ENCODE measurements at places on chromosomes 5 and 9.

- DNase-seq = no peak
Observed at GRCh38 chr5:56512313-56512996, 279.3 kb upstream of the ANKRD55 start.

DNA sequence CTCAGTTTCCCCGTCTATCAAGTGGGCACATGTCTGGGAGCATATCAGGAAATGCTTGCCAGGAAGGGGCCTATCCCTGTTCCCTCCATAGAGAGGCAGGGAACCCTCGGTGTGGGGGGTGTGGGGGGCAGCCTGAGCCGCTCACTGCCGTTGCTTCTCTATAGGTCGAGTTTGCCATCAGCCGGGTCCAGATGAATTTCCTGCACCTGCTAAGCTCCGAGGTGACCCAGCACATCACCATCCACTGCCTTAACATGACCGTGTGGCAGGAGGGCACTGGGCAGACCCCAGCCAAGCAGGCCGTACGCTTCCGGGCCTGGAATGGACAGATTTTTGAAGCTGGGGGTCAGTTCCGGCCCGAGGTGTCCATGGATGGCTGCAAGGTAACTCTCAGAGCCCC, 13.8 kb upstream of the ORM1 start:
- DNase-seq = no peak

DNA sequence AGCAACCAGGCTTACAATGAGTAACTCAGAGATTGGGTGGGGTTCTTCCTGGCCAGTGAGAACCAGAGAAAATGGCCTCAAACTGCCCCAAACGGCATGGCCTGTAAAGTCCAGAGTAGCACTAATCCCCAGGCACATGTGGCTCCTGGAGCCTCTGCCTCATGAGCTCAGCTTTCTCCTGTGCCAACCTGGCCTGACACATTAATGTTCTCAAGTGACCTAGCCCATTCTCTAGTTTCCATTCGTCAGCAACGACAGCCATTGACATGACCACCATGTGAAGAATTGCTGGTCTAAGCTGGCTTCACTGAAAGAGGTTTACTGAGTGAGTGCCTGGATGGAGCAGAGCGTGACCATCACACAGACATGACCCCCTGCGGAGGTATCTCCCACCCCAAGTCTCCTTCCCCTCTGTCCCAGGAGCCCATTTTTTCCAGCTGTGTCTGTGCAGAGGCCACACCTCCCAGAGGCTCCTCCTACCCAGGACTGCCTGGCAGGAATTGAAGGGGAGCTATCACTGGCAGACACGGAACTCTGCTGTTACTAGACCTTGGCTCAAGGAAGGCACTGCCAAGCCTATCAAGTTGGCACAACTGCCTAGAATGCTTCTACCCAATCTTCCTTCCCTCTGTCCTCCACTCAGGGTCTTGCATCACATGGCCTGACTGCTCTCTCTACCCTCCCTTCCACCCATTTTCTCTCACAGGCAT, 59.0 kb upstream of the BOD1 start:
- DNase-seq = no peak

- DNase-seq = peak; percentile 22
Observed at GRCh38 chr5:119398727-119399466, 43.1 kb downstream of the TNFAIP8 start.

DNA sequence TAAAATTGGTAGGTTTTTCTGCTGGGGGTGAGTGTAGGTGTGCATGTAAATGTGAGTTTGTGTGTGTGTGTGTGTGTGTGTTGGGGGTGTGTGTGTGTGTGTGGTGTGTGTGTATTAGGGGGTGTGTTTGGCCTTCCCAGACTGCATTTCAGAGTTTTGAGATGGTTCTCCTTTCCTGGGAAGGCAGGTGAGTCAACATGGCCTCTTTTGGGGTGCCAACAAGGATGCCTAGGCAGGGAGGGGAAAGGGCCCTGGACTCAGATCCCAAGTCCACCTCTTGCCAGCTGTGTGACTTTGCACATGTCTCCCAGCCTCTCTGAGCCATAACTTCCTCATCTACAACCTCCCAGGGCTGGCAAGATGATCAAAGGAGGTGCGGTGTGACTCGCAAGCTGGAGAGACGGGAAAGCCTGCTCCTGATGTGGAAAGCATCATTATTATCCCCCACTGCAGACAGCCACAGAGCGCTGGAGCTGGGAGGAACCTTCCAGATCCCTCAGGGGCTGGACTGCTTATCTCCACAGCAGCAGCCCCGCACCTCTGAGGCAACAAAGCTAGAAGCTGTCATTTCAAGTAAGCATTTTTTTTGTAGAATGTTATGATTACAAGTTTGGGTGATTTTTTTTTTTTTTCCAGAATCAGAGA, 63.5 kb upstream of the TBC1D2 start:
- no peak for DNase-seq

DNA sequence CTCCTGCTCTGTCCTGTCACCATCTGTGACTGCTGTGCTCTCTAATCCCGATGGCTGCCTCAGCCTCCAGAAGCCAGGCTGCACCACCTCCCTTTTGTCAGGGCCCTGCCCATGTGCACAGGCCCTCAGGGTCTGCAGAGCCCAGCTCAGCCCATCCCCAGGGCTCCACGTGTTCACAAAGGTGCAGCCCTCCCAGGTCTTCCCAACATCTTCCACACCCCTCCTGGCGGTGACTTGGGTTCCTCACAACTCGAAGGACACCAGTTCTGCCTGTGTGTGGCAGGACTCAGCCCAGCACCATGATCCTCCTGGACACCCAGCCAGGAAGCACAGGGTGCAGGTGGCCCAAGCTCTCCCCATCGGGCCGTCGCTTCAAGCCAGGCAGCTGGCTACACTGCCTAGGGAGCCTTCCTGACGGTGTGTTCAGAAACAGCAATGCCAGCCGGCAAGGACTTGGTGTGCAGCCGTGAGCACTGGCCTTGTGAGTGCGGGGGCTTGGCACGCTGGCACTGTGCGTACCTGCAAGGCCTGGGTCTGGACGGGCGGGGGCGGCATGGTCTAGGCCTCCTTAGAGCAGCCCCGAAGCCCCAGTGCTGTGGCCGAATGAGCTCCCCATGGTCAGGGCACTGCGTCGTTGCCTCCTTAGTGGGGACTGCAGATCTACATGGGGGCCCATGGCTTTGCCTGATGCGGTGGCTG, 96.1 kb downstream of the MRPL36 start:
- DNase-seq = no peak

GRCh38 chr5:102226321-102226720, 69.8 kb downstream of the SLCO4C1 start:
- no peak for DNase-seq

DNA sequence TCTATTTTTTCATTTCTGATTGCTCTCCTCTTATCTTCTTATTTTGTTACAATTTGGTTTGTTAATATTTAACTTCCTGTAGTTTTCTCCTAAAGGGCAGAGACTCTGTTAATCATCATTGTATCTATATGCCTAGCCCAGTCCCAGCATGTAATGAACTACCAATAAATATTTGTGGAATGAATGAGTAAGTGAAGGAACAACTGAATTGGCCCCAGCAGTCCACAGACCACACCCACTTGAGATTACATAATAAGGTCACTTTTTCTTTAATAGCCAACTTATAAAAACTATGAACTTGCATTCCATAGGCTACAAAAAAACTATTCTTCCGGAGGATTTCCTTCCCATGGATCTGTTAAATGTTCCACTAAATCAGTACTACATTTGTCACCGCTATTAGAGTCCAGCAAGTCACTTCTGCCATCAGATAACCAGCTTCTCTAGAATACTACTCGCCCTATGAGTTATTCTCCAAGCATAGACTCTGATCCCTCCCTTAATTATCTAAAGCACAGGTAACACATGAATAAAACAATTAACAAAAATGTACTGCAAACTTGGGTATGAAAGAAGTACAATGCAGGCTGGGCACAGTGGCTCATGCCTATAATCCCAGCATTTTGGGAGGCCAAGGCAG, 27.5 kb upstream of the TNPO1 start:
- DNase-seq = no peak

DNA sequence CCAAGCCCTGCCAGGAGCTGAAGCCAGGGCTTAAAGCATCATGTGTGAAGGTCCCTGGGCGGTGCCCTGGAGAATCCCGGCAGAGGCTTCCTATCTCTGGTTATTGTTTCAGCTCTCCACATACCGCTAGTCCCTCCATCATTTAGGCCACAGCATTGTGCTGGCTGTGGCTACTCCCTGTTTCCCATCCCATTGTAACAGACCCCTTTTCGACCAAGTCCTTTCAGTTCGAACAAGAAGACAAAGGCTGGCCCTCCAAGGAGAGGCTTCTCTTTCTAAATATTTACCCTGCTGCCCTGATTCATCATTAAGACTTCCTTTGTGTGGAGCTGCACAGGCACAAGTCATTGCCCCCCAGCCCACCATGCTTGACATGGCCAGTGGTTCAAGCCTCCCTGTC, 41.6 kb downstream of the NEUROG1 start:
- DNase-seq = no peak

DNA sequence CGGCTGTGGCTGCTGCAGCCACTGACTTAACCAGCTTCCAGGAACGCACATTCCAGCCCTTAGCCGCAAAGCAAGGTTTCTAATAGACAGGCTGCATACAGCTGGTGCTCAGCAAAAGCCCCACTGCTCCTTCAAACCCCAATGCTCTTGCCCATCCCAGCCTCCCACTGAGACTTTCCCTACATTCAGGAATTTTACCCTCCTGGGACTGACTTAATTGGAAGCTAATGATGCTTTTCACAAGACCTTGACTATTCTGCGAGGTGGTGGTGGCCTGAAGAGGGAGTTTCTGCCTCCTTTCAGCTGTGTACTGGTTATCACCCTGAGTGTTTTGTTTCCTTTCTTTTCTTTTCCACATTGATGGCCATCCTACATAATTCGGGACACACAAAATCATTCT, 164.9 kb upstream of the IRX1 start:
- DNase-seq = no peak

GRCh38 chr5:132010989-132011621, 353 bp downstream of the ACSL6 start:
- peak; percentile 8 for DNase-seq
